ENCODE measurements at places on chromosomes 16 and 17.

- DNase-seq, result no peak
These were observed 3.2 kb downstream of the CSF3 start for GRCh38 chr17:40018211-40019121.

DNA sequence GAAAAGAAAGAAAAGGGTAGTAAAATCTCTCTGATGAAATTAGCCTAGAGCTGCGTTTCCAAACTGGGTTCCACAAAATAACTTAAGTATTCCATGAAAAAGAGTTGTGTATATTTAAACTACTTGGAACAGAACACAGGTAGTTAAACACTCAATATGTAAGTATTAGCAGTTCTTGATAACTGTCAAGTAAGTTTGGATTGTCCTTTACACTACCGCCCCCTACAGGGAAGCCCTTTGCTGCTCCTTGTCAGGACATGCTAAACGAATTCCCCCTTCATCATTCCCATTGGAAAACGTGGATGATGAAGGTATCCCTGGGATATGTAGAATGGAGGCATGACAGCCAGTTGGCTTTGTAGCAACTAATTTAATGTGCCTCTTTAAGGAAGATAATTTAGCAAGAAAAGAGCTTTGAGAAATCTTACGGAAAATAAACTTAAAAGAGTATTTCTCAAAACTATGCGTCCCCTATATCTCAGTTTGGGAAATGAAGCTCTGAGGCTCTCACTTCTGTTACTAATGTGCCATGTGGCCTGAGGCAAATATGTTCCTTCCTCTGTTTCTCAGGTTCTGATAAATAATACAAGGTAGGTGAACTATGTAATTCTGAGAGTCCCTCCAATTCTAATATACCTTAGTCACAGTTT, 18.8 kb downstream of the NCBP3 start:
- DNase-seq, result peak; percentile 66

- DNase-seq, result no peak
These were observed 12.7 kb downstream of the LRRC75A start for GRCh38 chr17:16479264-16479663.

- DNase-seq, result no peak
These were observed 2.4 kb downstream of the NATD1 start for GRCh38 chr17:21250854-21251253.

GRCh38 chr17:79062691-79063090, 11.9 kb upstream of the ENGASE start:
- DNase-seq, result no peak

DNA sequence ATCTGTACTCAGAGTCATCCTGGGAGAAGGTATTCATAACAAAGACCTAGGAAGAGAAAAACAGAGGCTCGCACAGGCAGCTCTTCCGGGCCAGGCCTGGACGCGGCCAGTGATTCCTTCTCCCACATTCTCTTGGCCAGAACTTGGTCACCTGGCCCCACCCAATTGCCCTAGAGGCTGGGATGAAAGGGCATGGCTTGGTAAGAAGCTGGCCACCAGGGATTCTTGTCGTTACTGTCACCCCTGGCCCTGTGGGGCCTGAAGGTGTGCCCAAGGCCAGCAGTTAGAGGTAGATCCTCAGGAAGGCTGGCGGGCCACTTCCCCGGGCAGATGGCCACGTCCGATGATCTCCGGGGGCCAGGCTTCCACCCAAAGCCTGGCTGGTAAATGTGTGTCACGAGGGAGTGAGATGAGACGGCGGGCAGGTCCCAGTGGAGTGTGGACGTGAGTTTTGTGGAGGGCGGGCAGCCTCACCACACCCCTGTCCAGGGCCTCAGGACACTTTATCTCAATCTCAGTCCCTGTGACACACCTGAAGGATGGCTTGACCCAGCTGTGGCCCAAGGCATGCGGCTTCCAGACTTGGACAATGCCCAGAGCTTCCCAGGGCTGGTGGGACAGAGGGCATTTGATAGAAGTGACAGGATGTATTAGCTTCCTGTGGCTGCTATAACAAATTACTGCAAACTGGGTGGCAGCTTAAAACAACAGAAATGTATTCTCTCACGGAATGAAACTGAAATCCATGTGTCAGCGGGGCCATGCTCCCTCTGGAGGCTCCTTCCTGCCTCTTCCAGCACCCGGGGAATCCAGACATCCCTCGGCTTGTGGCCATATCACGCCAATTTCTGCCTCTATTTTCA, 66.3 kb upstream of the GSE1 start:
- DNase-seq, result no peak

- no peak for DNase-seq
These were observed 67.3 kb downstream of the RBFOX3 start for GRCh38 chr17:79543531-79543930.

- DNase-seq, result no peak
These were observed 841 bp downstream of the ALOXE3 start for GRCh38 chr17:8117367-8117979.

GRCh38 chr17:58208344-58208743, 10.7 kb downstream of the MKS1 start:
- DNase-seq, result no peak

GRCh38 chr17:67386965-67387551, 10.0 kb downstream of the PITPNC1 start:
- DNase-seq, result peak; percentile 55

GRCh38 chr17:21369395-21369794, 6.8 kb upstream of the KCNJ12 start:
- DNase-seq, result no peak

DNA sequence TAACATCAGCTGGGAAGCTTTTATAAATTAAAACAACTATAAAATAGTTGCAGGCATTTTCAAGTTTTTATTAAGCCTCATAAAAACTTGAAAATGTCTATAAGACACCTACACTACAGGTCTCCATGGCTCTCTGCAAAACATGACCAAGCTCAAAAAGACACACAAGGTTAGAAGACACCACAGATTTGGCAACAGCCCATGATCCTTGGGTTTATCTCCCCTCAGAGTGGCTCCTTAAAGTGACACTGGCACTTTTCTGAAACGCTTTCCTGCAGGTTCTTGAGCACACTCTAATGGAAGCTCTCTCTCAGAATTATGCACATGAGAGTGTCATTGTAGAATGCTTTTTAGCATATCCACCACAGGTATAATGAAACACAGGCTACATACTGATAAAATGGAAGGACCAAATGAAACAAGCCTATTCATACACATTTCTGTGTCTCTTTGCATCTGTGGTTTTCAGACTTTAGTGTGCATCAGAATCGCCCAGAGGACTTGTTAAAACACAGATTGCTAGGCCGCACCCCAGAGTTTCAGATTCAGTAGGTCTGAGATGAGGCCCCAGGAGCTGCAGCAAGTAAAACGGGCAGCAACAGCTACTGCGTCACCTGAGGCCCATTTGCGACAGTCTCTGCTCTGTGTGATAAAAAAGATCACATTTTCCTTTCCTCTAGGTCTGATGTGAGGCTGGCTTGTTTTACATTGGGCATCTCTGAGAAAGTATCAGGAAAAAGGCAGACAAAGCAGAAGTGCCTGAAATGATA, 75.0 kb upstream of the WSB1 start:
- no peak for DNase-seq

- DNase-seq, result peak; percentile 83
These were observed 23.9 kb downstream of the ZNF213 start for GRCh38 chr16:3158510-3159314.

DNA sequence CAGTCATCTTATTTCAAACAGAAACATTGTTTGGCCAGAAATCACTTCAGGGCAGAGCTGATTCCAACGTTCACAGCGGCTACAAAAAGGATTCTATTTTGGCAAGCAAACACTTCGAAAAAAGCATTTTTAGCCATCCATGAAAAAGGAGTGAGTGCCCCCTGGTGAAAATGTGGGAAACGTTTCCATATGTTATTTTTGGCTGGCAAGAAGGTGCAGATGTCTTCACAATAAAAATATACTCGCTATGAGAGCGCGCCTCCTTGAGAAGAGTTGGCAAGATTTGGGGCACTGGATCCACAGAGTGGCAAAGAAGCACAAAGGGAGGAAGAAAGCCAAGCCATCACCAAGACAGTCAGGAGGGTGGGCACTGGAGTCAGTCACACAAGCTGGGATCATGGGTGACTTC, 191.1 kb downstream of the CHD9NB start:
- no peak for DNase-seq

GRCh38 chr17:82963104-82963950, 116.1 kb upstream of the METRNL start:
- peak; percentile 77 for DNase-seq

DNA sequence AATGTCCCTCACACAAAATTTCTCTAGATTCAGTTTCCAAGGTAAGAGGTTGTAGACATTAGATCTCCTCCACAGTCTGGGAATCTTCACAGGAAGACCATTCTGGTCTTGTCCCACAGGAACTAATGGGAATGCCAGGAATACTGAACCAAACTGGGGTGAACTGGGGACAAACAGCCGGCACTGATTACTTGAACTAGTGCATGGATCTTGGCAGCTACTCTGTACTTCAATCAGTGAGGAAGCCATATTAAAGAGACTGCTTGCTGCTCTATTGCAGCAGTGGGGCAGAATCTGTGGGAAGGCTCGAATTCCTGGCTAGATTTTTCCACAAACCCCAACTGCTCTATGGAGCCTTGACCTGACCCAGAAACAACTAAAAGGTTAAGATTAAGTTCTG, 268.9 kb upstream of the AXIN2 start:
- no peak for DNase-seq

DNA sequence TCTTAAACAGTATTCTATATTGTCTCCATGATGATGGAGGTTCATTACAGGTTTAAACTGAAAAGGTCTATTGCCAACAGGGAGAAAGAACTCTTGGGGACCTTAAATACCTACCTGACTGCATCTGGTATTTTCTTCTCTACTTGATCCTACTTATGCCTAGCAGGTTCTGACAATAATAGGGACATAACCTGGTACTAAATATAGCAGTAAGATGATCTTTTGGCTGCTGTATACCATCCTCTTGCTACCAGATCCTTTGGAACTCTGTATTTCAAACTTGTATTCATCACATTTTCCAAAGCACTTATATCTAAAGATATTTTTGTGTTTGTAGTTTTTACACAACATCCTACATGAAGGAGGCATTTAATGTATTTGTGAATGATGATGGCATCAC, 146.5 kb upstream of the CORO6 start:
- no peak for DNase-seq

DNA sequence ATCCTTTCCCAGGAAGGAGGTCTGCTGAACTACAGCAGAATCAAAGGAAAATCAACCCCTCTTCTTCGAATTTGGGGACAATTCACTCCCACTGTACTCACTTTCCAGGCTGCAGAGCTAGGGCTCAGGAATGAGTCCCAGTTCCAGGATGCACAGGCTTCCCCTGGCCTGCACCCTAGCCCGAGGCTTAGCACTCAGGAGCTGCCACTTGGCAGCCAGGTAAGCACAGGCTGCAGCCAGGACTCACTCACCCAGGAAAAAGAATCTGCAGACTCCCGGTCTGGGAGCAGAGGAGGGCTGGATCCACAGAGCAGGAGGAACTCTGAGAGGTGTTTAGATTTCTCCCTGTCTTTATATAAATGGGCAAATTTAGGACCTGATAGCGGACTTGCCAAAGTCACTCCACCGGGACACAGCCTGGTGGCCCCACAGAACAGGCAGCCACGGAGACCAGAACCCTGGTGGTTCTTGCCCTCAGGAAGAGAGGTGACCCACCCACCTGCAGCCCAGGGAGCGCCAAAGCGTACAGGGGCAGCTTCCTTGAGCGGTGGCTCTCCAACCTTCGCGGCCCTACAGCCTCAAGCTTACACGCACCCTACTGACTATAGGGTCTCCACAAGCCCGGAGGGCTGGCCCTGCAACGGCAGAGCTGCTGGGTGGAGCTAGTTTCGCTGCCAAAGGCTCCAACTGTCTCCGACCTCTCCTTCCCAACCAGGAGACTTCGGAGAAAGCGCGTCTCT, 4.8 kb downstream of the CBLN1 start:
- no peak for DNase-seq

GRCh38 chr16:23876256-23876896, 40.6 kb downstream of the PRKCB start:
- no peak for DNase-seq

GRCh38 chr17:74720506-74720905, 7.8 kb upstream of the CD300LF start:
- no peak for DNase-seq

DNA sequence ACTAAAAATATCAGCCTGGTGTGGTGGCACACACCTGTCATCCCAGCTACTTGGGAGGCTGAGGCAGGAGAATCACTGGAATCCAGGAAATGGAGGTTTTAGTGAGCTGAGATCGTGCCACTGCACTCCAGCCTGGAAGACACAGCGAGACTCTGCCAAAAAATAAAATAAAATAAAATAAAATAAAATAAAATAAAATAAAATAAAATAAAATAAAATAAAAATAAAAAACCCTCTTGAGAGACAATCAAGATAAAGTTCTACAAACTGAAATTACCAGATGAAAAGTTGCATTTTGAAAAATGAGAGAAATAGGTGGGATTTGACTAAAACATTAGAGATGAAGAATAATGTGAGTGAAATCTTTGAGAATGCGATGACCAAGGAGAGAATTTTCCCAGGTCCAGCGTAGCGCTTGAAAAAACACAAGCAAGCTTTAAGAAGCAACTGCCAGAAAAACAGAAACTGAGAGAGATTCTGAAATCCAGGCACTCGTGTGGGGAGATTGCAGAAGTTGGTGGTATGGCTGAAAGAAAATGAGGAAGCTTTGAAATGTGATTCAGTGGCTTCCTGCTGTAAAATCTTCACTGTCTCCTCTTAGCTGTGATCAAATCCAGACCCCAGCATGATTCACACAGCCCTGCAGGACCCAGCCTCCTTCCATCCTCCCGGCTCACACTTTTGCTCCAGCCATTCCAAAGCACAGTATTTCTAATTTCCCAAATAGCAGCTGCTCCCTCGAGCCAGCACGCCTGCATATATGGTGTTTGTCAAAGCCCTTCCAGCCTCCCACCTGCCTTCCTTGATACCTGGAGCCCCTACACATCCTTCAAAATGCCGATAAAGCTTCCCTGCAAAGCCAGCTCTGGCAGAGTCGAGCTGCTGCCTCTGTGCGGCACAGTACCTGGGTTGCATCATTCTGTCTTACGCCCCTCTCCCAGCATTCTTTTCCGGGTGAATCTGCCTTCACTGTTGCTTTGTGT, 8.2 kb upstream of the CD300E start:
- no peak for DNase-seq

- DNase-seq, result peak; percentile 40
These were observed 1.1 kb upstream of the CAPN15 start for GRCh38 chr16:526181-527014.

DNA sequence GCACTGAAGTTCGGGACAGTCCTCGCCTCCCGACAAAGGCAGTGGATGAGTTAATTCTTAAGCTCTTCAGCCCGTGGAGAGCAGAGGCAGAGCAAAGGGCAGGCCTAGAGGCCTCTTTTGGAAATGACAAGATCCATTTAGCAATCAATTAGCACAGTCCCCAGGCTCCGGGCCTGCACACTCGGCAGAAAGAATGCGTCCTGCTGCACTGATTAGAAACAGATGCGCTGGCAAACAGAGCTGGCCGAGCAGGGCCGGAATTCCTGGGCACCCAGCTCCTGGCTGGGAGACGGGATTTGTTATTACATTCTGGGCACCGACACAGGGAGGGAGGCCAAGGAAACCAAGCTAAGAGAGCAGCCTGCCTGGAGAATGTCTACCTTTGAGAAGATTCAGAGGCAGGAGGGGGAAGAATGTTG, 162.9 kb downstream of the COPRS start:
- peak; percentile 88 for DNase-seq
